Retinal pigment epithelial cell (primary cell): ENCODE measurements at places on chromosomes 13 and 19.

GRCh38 chr13:70708775-70709174 lies 600.5 kb upstream of the KLHL1 start:
- no peak for DNase-seq

DNA sequence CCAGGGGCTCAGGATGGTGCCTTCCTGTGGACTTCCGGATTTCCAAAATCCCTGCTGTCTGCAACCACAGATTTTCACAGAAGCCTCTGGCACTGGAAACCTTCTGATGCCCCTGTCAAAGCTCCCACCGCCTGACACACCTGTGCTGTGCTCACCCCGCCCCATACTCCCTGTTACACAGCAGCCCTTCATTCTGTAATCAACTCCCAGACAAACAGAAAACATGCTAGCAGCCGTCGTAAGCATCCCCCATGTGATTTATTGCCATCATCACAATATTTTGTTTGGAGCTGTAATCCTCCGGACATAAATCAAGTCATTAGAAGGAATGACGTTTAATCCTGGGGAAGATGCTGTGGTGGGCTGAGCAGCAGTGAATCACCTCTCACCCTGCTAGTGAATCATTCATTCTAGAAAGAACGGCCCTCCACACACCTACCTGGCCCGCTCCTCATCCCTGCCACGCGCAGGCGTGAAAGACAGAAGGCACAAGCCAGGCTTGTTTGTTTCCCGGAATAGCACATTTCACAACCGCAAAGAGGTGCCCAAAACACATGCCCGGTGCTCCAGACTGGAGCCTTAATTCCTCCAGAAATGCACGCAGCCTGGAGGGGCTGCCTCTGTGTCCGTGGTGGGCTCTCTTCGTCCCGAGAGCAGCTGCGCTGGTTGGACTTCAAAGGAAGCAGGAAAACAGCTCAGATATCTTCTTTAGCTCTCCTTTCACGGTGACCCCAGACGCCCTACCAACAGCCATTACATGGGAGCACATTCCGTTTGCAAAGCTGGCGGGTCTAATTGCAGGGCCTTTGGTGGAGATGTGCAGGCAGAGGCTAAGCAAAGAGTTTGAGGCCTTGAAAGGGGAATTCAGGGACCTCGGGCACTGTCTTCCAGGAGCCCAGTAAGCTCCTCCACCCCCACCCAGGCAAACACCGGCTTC lies 41.3 kb upstream of the KCTD15 start:
- DNase-seq: no peak

DNA sequence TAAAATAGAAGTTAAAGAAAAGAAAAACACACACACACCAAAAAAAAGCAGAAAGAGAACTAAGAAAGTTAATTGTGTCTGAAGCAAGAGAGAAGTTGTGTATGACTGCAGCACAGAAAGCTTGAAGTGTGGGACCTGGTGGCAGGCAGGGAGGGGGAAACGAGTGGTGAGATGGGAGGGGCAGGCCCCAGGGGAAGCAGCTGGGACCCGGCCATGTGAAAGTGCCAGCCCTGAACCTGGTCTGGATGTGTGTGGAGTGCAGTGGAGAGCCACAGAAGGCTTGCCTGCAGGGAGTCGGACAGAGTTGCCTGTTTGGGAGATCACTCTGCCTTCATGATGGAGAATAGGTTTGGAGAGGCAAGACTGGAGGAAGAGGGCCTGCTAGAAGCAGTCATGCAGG lies 199.0 kb downstream of the GGACT start:
- no peak for DNase-seq

- DNase-seq: no peak
Measured at GRCh38 chr13:26458196-26458749, 99.2 kb upstream of the WASF3 start.
